Activated T-cell treated with anti-CD3 and anti-CD28 coated beads for 1 hour (primary cell): ENCODE measurements at places on chromosomes 16 and 17.

- no peak for DNase-seq
These were observed 20.5 kb downstream of the TMEM114 start for GRCh38 chr16:8569650-8570346.

DNA sequence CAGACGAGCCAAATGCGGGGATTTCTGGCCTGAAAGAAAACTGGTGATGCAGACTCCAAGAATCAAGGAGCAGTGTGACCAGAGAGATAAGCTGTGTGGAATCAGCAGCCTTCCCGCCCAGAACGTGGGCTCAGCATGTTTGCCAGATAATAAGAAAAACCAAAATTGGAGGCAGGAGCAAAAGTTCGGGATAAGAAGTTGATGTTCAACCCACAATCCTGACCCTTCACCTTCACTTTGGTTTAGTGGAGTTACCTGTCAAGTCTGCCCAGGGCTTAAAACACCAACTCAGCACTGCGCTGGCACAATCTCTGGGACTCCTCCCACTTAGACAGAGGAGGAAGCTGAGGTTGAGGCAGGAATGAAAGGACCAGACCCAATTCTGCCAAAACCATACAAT lies 3.1 kb downstream of the SLC43A2 start:
- no peak for DNase-seq

GRCh38 chr17:60661489-60661888 lies 16.2 kb upstream of the BCAS3 start:
- DNase-seq: no peak

GRCh38 chr17:75430159-75430974 lies 24.9 kb upstream of the GRB2 start:
- DNase-seq: no peak

DNA sequence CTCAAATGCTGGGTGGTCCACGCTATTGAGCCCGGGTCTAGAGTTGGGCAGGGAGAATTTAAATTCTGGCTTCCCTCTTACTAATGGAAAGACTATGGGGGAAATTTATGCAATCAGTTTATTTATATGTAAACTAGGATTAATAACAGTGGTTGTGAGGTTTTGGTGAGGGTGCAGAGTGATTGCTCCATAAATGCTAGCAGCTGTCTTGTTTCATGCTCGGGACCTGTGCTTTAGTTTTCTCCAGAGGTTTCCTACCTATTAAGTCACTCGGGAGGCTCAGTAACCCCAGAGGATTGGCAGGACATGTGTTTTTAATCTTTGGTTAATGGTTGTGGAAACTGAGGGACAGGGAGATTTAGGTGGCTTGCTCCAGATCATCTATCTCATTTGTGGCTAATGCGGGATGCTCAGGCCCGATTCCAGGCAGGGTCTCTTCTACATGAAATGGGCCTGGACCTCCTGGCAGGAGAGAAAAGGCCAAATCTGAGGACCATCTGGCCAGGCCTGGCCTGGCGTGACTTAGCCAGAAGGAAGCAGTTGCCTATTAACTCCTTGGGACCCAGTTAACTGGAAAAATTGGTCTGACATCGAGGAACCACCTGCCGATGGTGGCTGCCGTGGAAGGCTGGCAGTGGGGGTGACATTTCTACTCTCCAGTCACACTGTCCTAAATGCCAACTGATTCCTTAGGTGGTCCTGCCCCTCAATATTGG lies 2.1 kb downstream of the PRCD start:
- DNase-seq: no peak

DNA sequence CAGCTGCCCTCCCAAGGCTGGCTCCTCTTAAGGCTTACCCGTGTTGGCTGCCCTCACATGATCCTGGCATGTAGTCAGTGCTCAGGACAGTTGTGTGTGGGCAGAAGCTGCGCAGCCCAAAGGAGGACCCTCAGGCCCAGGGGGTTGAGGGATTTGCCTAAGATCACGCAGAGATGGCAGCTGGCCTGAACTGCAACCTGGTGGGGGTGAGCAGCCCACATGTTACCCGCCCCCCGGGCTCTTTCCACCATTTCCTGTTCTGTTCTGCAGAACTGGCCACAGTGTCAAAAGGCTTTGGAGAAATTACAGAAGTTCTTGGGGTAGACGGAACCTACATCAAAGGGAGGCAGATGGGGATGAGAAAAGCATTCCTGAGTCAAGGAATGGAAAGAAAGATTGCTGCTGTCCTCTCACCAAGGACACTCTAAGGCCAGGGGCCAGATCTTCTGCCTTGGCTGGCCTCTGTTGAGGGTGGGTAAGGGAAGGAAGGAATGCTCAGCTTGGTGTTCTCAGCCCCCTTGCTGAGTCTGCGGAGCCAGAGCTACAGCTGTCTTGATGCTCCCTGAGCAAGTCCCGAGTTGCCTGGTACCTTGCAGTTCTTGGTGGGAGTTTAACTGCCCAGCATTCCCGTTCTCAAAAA lies 53.0 kb downstream of the EPN2 start:
- no peak for DNase-seq

DNA sequence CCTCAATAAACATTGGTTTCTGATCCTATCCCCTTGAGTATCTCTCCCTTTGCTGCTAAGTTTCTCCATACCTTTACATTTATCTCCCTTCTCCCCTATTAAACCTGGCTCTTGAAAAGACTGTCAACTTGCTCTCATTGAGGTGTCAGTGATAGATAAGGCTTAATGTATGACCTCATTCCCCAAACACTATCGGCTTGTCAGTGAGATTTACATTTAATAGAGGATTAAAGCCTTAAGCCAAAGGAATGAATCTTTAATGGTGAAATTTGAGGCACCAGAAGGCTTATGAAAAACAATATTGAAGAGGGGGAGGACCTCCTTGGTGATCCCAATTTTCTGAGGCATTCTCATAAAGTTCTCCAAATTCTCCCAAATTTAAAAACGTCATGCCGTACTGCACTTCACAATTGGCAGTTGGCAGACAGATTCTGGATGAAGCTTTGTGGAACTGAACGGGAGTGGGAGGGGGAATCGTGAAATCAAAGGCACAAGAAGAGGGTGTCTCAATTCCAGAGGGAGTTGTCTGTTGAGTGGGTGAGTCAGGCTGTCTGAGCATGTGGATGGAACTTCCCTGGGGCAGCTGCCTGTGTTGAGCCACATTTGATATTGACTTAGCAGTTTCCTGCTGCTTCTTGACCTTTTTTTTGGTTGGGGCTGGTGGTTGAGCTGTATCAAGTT lies 478.8 kb downstream of the NPIPA7 start:
- no peak for DNase-seq

DNA sequence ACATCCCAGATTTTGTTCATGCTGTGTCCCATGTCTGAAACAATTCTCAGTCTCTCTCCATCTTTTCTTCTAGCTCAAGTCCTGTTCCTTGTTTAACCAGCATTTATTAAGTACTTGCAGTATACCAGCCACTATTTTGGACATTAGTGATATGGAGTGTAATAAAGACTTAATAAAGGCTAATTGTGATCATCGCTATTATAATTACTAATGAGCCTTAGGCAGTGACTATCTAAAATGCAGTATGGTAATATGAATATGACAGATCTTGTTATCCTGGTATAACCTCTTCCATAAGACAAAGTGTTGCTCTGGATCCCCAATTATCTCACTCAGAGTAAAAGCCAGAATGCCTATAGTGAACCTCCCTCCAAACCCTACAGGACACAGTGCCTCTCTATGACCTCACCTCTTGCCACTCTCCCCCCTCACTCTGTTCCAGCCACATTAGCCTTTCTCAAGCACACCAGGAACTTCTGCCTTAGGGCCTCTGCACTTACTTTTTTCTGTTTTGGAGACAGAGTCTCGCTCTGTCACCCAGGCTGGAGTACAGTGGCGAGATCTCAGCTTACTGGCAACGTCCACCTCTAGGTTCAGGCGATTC lies 1.8 kb upstream of the FLOT2 start:
- DNase-seq: no peak
